DMS79 treated with DMSO at 0.1 percent for 48 hours (cell line): ENCODE measurements at places on chromosomes 1 and 21.

- DNase-seq, result no peak
Measured at GRCh38 chr1:41902664-41903063, 16.1 kb downstream of the HIVEP3 start.

DNA sequence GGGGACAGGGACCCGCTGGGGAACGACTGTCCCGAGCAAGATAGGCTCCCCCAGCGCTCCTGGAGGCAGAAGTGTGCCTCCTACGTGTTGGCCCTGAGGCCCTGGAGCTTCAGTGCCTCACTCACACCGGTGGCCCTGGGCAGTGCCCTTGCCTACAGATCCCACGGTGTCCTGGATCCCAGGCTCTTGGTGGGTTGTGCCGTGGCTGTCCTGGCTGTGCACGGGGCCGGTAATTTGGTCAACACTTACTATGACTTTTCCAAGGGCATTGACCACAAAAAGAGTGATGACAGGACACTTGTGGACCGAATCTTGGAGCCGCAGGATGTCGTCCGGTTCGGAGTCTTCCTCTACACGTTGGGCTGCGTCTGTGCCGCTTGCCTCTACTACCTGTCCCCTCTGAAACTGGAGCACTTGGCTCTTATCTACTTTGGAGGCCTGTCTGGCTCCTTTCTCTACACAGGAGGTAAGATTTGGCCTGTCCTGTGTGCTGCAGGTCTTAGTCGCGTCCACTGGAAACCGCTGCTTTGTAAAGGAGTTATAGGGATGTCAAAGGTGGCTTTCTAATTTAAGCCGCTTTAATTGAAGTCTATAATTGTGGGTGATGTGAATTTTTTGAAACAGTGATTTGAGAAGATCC is 717 bp downstream of the UBIAD1 start:
- no peak for DNase-seq

GRCh38 chr1:18179009-18179408 is 71.4 kb downstream of the IGSF21 start:
- DNase-seq, result no peak

- DNase-seq, result no peak
Measured at GRCh38 chr1:197422993-197423392, 154.9 kb downstream of the CRB1 start.

DNA sequence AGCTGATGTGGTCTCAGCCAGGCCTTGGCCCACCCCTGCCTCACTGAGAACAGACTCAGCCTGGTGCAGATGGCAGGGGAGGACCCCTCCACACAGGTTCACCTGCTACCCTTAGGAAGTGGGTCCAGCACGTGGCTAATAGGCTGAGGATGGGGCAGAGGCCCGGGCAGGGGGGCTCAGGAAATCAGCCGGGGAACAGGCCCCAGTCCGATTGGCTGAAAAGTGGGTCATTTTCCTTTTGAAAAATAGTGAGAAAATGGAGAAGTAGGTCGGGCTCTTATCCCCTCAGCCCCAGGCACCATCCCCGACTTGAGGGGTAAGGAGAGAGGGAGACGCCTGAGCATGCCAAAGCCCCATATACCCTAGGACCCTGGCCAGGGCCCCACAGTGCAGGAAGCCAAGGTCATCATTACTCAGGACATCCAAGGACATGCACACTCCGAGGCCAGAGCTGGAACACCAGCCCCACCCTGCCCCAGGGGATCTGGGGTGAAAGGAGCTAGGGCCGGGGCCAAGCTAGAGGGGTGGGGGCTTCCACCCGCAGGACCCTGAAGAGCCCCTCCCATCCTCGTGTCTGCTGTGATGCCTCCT is 11.0 kb downstream of the DLGAP3 start:
- no peak for DNase-seq
